ENCODE measurements at places on chromosomes 7 and 10. TPM values are rescaled to one million over a fixed set of nuclear protein-coding genes. Genes with fewer than 3 reads are reported as not detected.

DNA sequence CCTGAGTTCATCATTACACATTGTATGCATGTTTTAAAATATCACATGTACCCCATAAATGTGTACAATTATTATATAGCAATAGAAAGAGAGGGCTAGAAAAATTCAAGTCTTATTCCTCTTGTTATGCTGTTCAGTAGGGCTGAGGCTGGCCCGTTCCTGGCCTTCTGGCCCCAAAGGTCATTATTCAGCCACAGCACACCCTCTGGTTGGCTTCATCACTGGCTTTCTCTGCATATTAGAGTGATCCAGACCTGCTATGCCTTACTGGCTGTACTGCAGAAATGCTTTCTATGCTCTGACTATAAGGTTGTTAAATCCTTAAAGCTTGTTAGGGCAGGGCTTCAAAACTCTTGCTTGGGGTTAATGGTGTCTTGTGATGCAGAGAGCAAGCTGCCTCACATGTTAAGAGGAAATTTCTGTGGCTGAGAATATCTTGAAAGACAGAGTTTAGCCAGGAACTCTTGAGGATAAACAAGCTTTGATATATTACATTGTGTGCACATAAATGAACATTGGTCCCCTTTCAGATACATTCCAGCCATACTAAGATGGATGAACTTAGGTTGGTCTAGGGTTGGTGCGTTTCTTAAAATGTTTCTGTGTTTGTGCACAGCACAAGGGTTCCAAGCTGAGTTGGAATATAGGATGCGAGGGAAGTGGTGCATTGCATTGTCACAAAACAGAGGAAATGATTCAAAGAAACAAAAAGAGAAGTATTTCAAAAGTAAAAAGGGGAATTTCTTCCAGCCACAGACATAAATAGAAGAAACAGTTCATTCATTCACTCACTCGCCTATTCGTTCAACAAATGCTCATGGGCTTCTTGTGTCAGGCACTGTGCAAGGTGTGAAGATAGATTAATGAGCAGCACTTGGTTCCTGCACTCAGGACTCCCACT lies 61.6 kb upstream of the WDR11 start:
- H3K27ac ChIP-seq: no peak overlapping the region
- H3K36me3 ChIP-seq: no peaks in the 10 kb centered on the region
- no peak for DNase-seq

DNA sequence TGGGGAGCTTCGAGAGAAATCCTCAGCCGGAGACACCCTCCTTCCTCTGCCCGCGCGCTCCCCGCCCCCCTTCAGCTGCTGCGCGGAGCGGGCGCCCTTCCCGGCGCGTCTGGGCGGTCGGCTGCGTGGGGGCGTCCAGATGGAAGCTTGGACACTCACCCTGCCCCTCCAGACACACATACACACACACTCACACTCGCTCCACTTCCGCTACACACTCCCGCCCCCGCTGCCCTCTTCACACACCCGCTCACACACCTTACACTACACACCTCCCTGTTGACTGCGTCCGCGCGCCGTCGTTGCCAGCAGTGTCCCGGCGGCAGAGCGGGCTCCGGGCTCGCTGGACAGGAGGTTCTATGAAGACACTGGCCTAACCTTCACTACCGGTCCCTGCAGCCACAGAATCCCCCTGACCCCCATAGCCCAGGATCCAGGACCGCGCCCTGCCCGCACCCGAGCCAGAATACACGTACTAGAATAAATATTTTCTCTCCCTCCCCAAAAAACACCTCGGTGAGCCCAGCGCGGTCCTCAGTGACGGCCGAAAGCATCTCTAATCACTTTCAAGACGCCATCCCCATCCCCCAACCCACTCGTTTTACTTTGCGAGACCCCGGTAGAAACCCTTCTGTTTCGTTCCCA lies 1.1 kb upstream of the EGR2 start:
- peaks cover 18% of the 10 kb centered on the region for H3K27me3 ChIP-seq
- H3K4me3 ChIP-seq: peak overlapping the region; percentile 91
- DNase-seq: peak; percentile 70
- H3K36me3 ChIP-seq: no peaks in the 10 kb centered on the region
- peak overlapping the region; percentile 72 for H3K27ac ChIP-seq
- peaks cover 35% of the 10 kb centered on the region for H3K4me1 ChIP-seq

- no peak overlapping the region for H3K4me3 ChIP-seq
- no peak for DNase-seq
- no peaks in the 10 kb centered on the region for H3K4me1 ChIP-seq
- no peak overlapping the region for H3K27ac ChIP-seq
Observed at GRCh38 chr10:69955897-69956740, 96.5 kb upstream of the MACROH2A2 start.

GRCh38 chr10:26291721-26292480 lies 75.3 kb downstream of the GAD2 start:
- no peaks in the 10 kb centered on the region for H3K36me3 ChIP-seq
- no peaks in the 10 kb centered on the region for H3K4me1 ChIP-seq
- H3K27ac ChIP-seq: no peak overlapping the region
- no peak for DNase-seq

GRCh38 chr7:134845461-134845860 lies 66.0 kb downstream of the CALD1 start:
- no peaks in the 10 kb centered on the region for H3K36me3 ChIP-seq
- H3K27ac ChIP-seq: no peak overlapping the region
- H3K4me3 ChIP-seq: no peak overlapping the region
- no peaks in the 10 kb centered on the region for H3K27me3 ChIP-seq
- DNase-seq: no peak
- H3K4me1 ChIP-seq: no peaks in the 10 kb centered on the region

DNA sequence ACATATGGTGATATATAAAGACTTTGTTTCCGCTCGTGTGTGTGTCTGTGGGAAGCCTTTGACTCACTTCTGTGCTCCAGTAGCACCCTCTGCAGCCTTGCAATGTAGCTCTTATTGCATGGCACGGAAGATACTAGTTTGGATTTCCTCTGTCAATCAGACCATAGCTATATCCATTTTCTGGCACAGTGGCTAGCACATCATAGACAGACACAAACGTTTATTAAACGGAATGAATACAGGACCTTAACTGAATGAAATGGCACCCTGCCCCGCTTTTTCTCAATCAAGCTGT lies 124.0 kb upstream of the PTPN20 start:
- no peaks in the 10 kb centered on the region for H3K36me3 ChIP-seq
- H3K27me3 ChIP-seq: no peaks in the 10 kb centered on the region
- H3K4me1 ChIP-seq: no peaks in the 10 kb centered on the region
- H3K27ac ChIP-seq: peak overlapping the region; percentile 47
- no peak for DNase-seq
- H3K4me3 ChIP-seq: peak overlapping the region; percentile 65

- H3K4me1 ChIP-seq: no peaks in the 10 kb centered on the region
- no peak overlapping the region for H3K27ac ChIP-seq
- no peaks in the 10 kb centered on the region for H3K27me3 ChIP-seq
- H3K36me3 ChIP-seq: no peaks in the 10 kb centered on the region
Observed at GRCh38 chr7:45650404-45651394, 76.5 kb downstream of the ADCY1 start.

DNA sequence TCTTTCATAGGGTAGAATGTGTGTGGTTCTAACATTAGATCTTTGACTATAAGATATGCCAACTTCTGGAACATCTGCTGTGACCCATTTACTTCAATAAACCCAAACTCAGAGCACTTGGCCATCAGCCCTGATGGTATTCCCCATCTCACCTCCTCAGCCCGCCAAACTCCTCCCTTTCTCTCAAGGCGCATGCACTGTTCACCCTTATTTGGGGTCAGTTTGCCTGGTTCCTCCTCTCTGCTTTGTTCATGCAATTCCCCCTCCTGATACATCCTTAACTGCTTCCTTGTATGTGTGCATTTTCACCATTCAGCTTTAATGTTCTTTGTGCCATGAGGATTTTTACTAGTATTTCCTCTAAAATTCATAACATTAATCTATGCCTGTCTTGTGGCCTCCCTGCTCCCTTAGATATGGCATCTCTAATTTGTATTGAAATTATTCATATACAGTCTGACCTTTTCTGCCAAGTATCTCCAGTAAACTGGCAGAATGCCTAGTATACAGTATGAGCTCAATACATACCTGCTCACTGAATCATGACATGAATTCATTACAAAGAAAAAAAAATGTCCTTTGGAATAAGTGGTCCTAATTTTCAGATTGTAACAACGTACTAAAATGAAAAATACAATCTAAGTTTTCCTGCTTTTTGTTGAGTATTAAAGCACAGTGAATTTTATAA lies 336.8 kb upstream of the IGFBP3 start:
- H3K36me3 ChIP-seq: no peaks in the 10 kb centered on the region
- H3K4me3 ChIP-seq: no peak overlapping the region
- no peaks in the 10 kb centered on the region for H3K4me1 ChIP-seq
- no peaks in the 10 kb centered on the region for H3K27me3 ChIP-seq
- DNase-seq: no peak

DNA sequence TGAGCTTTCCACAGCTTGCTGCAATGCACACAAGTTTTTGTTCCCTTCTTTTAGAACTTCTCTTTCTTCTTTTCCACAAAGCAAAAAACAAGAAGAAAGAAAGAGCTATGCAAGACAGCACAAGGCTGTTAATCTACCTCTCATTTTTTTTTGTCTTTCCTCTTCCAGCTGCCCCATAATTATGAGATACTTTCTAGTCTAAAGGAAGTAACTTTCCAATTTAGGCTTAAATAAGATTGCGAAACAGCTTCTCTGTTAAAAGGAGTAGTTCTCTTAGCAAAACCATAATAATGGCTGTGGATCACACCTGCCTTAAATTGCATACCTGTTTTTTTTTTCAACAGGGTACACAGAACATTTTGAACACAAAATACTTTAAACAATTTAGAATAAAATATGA lies 56.0 kb downstream of the NDUFB2 start:
- no peaks in the 10 kb centered on the region for H3K4me1 ChIP-seq
- no peaks in the 10 kb centered on the region for H3K27me3 ChIP-seq
- DNase-seq: no peak
- no peak overlapping the region for H3K4me3 ChIP-seq
- peaks cover 6% of the 10 kb centered on the region for H3K36me3 ChIP-seq

GRCh38 chr10:102431452-102432124 lies 786 bp downstream of the CUEDC2 start:
- DNase-seq: no peak
- peak overlapping the region; percentile 70 for H3K27ac ChIP-seq
- no peaks in the 10 kb centered on the region for H3K27me3 ChIP-seq
- H3K4me1 ChIP-seq: peaks cover 43% of the 10 kb centered on the region

DNA sequence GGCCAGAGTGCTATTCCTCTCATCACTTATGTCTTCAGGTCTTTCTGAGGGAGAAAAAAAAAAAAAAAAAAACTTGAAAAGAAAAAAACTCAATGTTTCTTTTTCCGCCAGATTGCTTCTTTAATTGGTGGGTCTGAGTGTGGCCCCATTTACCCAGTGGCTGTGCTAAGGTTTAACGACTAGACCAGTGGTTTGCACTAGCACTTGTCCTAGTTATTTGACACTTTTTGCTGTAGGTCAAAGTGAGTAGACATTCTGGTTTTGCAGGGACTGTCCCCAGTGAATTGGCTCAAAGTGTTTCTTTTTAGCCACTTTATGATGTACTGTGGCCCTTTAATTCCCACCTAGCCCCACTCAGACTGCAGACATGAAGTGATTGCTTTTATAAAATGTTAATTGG lies 273.3 kb downstream of the PTEN start:
- no peaks in the 10 kb centered on the region for H3K4me1 ChIP-seq
- DNase-seq: no peak
- H3K27ac ChIP-seq: no peak overlapping the region
- no peak overlapping the region for H3K4me3 ChIP-seq

DNA sequence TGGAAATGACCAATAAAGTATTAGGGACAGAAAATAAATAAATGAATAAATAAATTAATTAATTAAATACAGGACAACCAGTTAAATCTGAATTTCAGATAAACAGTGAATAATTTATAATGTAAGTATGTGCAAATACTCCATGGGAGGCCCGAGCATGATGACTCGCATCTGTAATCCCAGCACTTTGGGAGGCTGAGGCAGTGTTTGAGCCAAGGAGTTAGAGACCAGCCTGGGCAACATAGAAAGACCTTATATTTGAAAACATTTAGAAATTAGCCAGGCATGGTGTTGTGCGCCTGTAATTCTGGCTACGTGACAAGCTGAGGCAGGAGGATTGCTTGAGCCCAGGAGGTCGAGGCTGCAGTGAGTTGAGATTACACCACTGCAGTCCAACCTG lies 123.7 kb downstream of the CUL2 start:
- H3K27ac ChIP-seq: no peak overlapping the region
- H3K27me3 ChIP-seq: no peaks in the 10 kb centered on the region
- H3K4me1 ChIP-seq: no peaks in the 10 kb centered on the region
- no peak for DNase-seq
- no peaks in the 10 kb centered on the region for H3K36me3 ChIP-seq
- H3K4me3 ChIP-seq: no peak overlapping the region

DNA sequence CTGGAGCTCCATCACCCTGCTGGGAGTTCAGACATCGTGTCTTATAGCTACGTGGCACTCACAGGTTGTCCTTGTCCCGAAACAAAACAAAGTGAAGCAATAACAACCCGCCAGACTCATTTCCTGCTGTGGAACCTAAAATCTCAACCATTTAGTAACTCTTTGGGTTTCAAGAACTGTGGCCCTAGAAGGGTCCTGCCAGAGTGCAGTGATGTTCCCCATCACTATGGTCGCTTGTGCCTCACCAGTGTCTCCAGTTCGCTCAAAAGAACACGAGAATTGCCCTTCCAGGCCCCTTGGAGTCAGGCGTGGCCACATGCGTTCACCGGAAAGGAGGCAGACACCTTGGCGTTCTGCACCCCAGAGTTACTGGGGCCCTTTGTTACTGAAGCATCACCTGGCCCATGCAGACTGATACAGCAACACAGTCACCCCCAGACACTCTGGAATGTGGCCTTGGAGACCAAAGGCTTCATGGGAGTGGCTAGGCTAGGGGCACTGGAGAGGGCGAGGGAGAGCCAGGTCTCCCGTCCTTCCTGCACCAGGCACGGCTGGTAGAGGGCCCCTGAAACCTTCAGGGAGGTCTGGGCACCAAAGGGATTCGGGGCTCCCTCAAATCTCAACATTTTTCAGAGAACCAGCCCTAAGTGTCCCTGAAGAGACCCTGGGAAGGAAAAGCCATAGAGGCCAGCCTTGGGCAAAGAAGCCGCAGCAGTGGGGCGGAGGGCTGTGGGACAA lies 908 bp downstream of the CRYGN start:
- no peak for DNase-seq
- H3K4me3 ChIP-seq: no peak overlapping the region
- no peaks in the 10 kb centered on the region for H3K36me3 ChIP-seq
- peaks cover 28% of the 10 kb centered on the region for H3K4me1 ChIP-seq

DNA sequence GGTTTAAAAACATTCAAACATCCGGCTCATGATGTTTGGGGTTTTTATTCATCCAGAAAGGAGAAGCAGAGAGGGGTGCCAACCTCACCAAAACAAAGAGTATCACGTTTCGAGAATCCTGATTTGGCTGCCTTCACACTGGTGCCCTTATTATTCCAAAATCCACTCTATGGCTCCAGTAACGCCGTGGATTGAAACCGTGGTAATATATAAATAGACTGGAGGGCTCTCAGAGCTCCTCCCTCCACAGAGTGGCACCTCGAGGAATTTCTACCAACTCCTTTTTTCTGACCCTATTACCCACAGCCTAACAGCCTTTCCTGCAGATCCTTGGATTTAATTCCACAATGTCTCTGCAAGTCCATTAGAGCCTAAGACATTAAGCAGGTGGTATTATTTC lies 353.6 kb downstream of the CRPPA start:
- H3K27me3 ChIP-seq: no peaks in the 10 kb centered on the region
- no peak overlapping the region for H3K4me3 ChIP-seq
- H3K27ac ChIP-seq: no peak overlapping the region
- H3K36me3 ChIP-seq: no peaks in the 10 kb centered on the region
- no peak for DNase-seq

COL28A1 gene
- not detected for polyA plus RNA-seq

AKR1C4 gene
- not detected for polyA plus RNA-seq

NPY4R2 gene
- not detected for polyA plus RNA-seq

PBLD gene
- 0.95 TPM for polyA plus RNA-seq

TCERG1L gene
- 0.07 TPM for polyA plus RNA-seq
